Left renal pelvis (tissue), 4 donors: ENCODE measurements at places on chromosomes 4 and X. TPM values are rescaled to one million over a fixed set of nuclear protein-coding genes. Genes with fewer than 3 reads are reported as not detected.

GRCh38 chrX:23756165-23756564 lies 13.1 kb upstream of the ACOT9 start:
- no peak for DNase-seq

- DNase-seq: no peak
These were observed 100.7 kb downstream of the PTTG2 start for GRCh38 chr4:38060829-38061431.

TLL1 gene
- polyA plus RNA-seq: 1.8 TPM

DNA sequence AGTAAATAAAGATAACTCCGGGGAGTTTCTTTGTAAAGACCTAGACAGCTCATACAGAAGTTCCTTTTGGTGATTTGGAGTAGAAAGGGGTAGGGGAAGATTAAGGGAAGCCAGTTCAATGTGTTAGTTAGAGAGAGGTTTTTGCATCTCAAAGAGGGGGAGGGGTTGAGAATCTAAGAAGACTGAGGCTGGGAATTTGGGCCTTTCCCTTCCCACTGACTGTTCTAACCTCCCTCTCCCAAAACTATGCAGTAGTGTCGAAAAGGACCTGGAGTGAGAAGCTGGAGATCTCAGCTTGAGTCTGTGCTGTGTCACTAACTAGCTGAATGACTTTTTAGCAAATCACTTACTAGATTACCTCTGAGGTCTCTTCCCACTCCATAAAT lies 55.7 kb upstream of the CCDC160 start:
- DNase-seq: no peak

- no peak for DNase-seq
These were observed 49.6 kb downstream of the SLC2A9 start for GRCh38 chr4:9971711-9972110.

NWD2 gene
- polyA plus RNA-seq: 0.09 TPM

DNA sequence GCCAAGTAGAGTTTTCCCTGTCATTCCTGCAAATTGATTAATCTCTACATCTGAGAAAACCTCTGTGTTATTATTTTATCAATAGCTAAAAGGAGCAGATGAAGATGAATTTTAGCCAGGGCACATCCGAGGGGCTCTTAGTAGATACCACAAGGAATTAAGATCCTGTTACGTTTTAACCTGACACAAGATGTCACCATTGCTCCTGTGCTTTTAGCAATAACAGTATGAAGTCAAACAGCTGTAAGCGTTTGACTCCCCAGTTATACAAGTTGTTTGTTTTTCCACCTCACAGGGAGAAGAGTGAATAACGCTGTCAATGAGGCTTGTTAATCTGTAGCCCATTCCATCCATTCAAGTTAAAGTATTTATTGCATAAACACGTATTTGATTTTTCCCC lies 76.0 kb upstream of the AP1S2 start:
- DNase-seq: no peak
